Kasumi-1 (cell line): ENCODE measurements at places on chromosomes 11 and 22.
A peak's percentile ranks its signal among the peaks of the same experiment; 100 is the strongest.

DNA sequence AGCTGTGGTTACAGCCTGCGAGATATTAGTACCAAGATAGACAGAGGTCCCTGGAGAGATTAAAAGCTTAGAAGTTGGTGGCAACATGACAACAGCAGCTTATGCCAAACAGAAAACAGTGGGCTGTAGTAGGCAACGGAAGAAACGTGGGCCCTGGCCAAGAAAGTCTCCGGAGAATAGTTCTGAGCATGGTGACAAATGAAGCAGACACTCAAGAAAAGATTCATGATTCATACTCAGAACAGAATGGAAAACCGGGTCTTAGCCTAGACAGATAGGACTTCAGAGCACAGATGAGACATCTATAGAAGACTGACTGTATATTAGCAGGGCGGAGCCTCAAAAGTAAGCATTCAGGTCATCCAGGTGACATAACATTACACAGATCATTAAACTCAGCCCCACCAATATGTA, 727.4 kb downstream of the ETS1 start:
- DNase-seq: no peak

GRCh38 chr11:27857014-27857413, 156.8 kb upstream of the BDNF start:
- DNase-seq: no peak

GRCh38 chr11:111417766-111418435, 38.8 kb upstream of the POU2AF1 start:
- no peak for DNase-seq

DNA sequence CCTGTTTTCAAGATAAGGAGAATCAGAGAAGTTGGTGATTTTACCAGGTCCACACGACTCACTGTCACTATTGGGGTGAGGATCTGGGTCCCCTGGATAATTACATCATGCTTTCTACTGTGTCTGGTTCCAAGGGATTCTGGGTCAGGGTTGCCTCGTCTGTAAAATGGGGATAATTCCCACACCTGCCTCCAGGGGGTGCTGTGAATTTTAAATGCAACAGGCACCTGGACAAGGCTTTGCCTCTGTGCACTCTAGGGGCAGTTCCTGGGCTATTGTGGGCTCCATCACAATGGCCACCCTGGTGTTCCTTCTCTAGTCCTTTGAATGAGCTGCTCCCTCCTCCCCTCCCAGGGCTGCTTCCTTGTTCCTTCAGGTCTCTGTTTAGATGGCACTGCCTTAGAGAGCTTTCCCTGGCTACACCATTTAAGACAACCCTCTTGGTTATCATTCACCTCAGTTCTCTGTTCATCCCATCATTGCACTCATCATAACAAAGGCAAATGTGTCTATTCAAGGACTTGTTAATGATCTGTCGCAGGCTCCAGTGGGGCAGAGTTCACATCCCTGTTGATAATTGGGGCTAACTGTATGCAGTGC, 178.6 kb downstream of the MIAT start:
- DNase-seq: peak; percentile 20

DNA sequence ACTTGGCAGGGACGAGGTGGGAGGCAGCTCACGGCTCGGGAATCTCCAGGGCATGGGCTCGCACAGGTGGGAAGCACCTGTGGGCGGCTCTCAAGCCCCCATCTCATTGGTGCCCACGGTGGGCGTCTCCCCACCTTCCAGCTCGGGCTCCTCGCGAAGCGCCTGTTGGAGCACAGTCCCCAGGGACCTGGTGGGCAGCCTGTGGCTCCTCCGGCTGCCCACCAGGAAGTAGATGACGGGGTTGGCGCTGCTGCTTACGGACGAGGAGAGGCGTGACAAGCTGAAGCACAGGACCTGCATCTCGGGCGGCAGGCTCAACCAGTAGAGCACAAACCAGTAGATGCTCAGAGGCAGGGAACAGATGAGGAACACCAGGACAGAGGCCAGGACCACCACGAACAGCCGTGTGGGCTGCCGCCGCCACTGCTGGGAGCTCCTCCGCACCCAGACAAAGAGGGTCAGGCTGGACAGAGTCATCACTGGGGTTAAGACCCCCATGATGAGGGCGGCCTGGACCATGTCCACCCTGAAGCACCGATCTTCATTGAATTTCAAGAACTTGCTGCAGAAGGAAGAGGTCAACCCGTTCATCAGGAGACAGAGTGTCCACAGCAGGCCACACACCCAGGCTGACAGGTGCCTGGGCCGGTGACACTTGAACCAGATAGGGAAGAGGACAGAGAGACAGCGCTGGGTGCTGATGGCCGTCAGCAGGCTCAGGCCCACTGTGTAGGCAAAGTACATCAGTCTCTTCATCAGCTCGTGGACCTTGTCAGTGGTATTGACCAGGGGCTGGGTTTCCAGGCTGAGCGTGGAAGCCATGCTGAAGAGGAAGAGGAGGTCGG, 633 bp downstream of the MRGPRD start:
- DNase-seq: no peak

DNA sequence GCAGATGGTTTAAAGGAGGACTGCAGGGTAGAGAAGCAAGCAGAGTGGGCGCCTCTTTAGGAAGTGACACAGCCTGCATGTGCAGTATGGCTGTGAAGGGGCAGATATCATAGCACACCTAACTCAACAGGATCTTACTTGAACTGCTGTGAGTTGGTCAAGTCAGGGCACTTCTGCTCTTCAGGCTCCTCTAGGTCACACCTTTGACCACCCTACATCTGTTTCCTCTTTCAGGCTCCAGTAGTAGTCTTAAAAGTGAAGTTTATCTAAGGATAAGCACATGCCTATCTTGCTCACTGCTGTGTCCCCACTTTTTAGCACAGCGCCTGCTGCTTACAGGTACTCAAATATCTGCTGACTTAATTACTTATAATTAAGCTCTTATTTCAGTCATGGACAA, 6.5 kb downstream of the MRPL16 start:
- DNase-seq: no peak

GRCh38 chr11:114482114-114482513, 42.8 kb downstream of the REXO2 start:
- DNase-seq: no peak

DNA sequence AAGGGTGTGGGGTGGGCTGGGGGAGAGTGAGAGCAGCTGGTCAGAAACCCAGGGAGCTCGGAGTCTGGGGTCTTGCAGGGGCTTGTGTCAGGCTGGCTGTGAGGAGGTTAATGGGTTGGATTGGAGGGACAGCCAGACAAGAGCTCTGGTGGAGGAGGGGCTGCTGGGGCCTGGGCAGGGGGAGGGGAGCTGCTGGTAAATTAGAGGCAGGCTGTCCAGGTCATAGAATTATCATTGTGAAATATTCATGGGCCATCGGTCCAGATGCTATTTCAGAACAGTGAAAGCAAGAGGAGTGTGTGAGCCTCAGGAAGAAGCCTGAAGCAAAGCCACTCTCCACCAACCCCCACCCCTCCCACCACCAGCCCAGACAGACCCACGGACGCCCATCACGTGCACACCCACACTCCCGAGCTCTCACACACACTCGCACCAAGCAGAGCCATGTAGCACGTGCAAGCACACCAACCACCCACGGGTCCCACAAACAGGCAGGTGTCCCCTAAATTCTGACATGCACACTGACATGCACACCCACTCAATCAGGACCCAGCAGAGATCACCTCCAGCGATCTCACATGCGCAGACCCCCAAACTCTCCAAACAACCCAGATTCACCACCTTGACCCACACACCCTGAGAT, 18.8 kb downstream of the RTN4RL2 start:
- DNase-seq: no peak

DNA sequence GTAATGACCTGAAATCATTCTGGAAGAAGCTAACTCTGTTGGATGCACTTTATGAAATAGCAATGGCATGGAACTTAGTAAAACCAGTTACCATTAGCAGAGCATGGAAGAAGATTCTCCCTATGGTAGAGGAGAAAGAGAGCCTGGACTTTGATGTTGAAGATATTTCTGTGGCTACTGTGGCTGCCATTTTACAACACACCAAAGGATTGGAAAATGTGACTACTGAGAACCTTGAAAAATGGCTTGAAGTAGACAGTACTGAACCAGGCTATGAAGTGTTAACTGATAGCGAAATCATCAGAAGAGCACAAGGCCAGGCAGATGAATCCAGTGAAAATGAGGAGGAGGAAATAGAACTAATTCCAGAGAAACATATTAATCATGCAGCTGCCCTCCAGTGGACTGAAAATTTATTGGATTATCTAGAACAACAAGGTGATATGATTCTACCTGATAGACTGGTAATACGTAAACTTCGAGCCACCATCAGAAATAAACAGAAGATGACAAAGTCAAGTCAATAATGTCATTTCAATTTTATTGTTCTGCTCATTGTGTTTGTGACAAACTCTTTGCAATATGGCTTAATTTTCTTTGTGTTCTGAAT, 2.0 kb downstream of the JRKL start:
- DNase-seq: no peak

DNA sequence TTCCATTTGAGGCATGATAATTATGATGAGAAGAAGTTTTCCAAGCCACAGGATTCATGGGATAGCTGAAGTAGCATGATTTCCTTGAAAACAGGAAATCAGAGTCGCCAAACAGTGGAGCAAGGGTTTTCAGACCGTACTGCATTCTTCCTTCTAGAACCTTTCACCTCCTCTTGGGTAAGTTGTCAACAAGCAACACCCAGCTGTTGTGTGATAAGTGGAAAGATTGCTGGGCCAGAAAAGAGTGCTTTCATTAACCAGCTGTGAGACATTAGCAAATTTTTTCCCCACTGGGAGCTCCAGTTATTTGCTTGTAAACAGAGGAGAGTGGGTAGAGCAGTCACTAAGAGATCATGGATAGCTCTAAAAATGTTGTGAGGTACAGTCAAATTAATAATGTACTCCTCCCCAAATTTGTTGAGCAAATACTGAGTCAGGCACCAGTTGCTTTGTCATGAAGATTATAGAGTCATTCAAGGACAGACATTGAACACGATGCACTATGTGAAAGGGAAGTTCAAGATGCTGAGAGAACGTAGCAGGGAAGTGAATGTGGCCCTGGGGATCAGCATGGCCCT, 11.7 kb upstream of the MPEG1 start:
- DNase-seq: no peak
